ENCODE measurements at places on chromosomes 1 and 21.
A peak's percentile ranks its signal among the peaks of the same experiment; 100 is the strongest.

GRCh38 chr1:65881067-65881594 is 88.4 kb downstream of the PDE4B start:
- DNase-seq, result peak; percentile 13

DNA sequence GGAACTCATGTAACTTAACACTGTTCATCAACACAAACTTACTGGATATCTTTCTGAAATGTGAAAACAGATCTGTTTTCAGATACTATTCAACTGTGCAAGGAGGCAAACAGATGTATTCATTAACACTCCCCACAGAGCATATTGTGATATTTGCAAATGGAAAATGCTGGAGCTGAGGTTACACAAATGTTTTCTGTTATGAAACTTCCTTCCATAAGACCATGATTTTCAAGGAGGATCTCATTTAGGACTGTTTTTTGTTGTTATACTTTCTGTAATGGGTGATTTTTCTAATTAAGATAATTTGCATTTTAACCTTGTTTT is 56.1 kb downstream of the GABPA start:
- no peak for DNase-seq

DNA sequence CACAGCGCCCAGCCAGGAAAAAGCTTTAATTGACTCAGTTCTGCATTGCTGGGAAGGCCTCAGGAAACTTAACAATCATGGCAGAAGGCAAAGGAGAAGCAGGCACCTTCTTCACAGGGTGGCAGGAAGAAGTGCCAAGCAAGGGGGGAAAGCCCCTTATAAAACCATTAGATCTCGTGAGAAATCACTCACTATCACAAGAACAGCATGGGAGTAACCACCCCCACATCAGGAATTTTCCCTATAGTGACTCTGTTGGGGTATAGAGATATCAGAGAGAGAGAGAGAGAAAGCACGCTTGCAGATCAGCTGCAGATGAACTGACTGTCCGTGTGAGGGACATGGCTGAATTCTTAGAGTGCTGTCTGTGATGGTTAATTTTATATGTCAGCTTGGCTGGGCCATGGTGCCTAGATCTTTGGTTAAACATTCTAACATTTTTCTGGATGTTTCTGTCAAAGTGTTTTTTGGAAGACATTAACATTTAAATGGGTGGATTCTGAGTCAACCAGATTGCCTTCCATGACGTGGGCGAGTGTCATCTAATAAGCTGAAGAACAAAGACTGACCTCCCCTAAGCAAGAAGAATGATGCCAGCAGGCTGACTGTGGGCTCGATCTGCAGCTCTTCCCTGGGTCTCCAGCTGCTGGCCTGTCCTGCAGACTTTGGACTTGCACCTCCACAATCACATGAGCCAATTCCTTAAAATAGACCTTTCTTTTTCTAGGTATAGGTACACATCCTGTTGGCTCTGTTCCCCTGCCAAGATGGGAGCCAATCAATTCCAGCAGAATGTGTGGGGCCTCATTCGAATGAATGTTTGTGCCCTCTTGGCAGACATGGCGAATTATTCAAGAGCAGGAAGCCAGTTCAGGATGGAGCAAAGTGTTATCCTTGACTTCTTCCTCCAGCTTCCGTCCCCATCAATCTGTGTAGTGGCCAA is 21.4 kb upstream of the CPT2 start:
- DNase-seq, result no peak

- no peak for DNase-seq
Observed at GRCh38 chr1:150572918-150573647, 6.3 kb downstream of the MCL1 start.

- no peak for DNase-seq
Observed at GRCh38 chr1:237732657-237733056, 158.1 kb downstream of the ZP4 start.

DNA sequence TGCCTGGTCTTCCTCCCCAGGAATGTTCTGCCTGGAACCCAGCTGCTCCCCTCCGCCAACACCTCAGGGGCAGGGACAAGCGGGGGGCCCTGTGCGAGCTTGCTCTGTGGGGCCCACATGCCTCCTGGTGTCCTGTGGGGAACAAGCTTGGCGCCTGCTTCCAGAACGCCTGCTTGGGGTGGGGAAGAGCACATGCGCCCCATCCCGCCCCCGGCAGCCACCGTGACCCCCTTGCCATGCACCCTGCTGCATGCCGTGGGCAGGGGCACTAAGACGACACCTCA is 57.4 kb downstream of the MEGF6 start:
- no peak for DNase-seq

- DNase-seq, result no peak
Observed at GRCh38 chr1:32801096-32801715, 16.0 kb downstream of the YARS1 start.

DNA sequence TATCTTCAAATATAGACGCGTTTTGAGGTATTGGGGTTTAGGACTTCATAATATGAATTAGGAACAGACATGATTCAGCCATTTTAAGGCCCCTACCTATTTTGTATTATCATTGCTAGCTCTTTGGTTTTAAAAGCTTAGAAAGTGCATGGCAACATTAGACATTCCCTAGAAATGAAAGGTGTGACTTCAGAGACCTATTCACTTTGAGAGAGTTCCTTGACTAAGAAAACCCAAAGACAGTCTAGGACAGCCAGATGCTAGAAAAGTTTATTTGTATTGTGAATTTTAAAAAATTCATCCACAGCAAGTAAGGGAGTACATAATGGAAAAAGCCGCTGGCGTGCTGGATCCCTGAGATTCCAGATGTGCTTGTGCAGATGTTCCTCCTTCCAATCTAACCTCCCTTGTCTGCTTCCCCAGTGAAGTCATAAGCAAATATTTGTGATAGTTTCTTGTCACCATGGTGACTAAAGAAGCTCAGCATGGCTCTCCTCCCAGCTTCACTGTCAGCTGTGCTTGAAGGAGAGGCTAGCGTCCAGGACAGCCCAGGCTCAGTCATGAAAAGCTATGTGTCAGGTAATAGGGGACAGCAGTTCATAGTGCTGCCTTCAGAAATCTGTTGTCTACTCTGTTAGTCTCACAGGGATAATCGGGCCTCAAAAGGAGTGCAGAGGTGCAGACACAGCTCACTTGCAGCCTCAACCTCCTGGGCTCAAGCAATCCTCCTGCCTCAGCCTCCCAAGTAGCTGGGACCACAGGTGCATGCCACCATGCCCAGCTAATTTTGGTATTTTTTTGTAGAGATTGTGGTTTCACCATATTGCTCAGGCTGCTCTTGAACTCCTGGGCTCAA is 34.8 kb downstream of the KPNA6 start:
- no peak for DNase-seq

DNA sequence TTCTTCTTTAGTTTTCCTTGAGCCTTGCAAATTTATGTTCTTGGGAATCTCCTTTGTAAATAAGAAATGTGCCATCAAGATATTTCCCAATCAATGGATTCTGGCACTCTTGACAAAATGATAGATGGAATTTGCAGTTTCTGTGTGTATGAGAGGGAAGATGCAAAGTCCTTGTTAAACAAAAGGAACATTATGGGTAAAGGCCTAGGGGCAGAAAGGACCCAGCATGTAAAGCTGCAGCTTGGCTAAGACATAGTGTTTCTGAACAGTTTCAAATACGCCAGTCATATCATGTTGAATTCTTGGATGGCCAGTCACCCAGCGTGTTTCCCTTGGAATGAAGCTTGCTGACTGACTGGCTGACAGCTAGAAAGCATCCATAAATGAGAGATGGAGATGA is 210.8 kb downstream of the NFIA start:
- no peak for DNase-seq

DNA sequence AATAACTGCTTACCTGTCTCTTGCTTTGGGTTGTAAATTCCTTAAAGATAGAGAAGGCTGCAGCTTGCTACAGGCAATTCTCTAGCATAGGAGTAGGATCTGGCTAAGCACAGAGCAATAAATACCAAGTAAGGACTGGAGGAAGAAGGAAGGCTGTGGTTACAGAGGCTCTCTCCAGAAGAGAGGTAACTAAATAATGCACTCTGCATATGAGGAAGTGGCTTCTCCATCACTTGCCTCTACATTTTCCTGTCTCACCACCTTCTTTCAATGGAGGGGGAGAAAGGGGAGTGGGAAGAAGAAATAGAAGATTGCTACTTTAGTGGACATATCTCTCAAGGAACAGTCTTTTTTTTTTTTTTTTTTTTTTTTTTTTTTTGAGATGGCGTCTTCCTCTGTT is 60.9 kb upstream of the LAX1 start:
- no peak for DNase-seq

- no peak for DNase-seq
Observed at GRCh38 chr1:63651161-63651701, 58.0 kb downstream of the PGM1 start.

DNA sequence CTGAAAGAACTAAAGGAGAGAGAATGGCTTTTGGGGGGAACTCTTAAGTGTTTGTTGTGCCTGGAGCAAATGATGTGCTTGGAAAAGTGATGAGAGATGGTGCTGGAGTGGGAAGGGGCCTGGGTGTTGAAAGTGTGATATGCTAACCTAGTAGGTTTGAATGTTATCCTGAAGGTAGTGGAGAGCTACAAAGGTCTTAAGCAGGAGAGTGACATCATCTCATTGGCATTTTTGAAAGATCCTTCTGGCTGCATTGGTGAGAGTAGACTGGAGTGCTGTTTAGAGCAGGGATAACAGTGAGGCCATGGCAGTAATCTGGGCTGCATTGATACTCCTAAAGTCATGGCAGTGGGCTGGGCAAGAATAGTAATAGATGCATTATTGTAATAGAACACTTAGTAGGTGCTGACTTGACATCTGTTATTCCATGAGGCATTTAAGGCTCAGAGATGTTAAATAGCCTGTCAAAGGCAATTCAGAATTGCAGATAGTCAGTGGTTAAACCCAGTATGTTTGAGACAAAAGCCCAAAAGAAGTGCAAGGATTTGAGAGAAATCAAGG is 44.5 kb downstream of the MDM4 start:
- no peak for DNase-seq
